ELR (cell line): ENCODE measurements at places on chromosomes 16 and 17.

DNA sequence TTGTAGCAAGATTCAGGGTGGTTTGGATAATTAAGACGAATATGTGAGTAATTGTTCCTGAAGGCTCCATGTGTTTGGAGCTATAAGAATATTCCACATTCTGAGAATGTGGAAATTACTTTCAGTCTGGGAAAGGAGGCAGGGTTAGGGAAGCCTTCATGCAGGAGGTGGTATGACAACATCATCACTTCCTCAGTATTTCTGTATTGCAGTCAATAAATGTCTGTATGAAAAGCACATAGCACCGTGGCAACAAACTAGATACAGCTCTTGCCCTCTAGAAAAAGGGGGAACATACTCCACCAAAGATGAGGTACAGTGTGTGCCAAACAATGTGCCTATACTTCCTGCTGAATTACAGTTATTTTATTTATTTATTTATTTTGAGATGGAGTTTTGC lies 26.1 kb upstream of the DHRS7B start:
- no peak for DNase-seq

DNA sequence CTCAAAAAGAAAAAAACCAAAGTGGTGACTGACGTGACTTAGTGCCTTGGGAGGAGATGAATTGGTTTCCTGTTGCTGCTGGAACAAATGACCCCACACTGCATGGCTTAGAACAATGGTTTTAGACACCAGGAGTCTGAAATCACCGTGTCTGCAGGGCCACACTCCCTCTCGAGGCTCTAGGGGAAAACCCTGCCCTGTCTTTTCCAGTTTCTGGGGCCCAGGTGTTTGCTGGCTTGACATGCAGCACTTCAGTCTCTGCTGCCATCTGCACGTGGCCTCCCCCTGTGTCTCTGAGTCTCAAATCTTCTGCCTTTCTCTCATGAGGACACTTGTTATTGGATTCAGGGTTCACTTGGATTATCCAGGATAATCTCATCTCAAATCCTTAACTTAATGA lies 323.8 kb upstream of the TNRC6C start:
- no peak for DNase-seq

- peak; percentile 7 for DNase-seq
Measured at GRCh38 chr16:80899809-80900592, 95.6 kb upstream of the CDYL2 start.

DNA sequence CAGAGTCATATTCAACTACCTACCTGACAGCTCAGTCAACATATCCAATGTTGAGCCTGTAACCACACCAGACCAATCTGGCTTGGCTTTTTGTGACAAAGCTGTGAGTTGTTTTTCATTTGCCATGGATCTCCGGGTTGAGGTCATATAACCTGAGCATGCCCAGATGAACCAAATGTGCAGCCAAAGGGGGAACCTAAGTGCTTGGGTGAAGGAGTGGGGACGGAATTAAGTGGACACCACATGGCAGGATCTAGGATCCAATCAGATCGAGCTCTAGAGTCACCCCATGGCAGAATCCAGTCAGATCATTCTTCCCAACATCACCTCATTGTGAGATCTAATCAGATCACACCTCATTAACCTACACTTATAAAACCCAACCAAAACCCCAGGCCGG lies 258.6 kb downstream of the PHKB start:
- no peak for DNase-seq

DNA sequence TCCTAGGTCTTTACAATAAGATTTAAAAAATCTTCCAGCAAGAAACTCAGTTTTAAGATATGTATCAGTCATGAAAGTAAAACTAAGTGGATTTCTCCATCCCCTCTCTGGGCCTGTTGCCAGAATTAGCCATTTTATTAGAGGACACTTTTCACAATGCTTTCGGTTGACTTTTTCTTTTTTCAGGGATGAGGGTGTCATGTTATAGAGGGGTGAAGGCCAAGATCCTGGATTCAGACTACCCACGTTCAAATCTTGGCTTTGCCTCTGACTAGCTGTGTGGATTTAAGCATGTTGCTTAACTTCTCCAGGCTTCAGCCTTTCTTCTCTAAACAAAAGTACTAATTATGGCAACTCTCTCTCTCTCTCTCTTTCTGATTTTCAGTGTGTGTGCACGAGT lies 111.7 kb upstream of the COX10 start:
- no peak for DNase-seq

GRCh38 chr17:7940034-7940433 lies 8.0 kb downstream of the CNTROB start:
- no peak for DNase-seq

GRCh38 chr17:4105232-4105631 lies 37.6 kb downstream of the ZZEF1 start:
- DNase-seq: no peak

DNA sequence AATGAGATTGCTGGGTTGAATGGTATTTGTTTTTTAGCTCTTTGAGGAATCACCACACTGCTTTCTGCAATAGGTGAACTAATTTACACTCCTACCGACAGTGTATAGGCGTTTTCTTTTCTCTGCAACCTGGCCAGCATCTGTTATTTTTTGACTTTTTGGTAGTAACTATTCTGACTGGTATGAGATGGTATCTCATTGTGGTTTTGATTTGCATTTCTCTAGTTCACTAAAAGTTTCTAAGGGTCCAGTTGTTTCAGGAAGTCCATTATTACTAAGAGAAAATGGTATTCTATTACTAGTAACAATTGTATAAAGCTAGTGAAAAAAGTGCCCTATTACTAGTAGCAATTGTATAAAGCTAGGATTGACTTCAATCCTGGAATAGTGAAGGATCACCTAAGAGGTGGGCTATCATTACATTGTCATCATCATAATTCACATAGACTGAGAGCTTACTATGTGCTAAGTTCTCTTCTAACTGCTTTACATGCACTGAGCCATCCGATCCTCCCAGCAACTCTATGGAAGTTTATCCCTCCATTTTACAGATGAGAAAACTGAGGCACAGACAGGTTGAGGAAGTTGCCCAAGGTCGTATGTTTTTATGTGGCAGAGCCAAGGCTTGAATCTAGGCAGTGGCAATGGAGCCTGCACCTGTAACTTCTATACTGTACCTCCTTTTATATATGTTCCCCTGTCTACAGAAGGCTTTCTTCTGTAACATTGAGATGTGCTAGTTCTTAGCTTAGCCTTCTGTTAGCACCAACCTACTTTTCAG lies 13.4 kb upstream of the SMIM36 start:
- DNase-seq: no peak

GRCh38 chr16:79823639-79824038 lies 223.1 kb upstream of the MAF start:
- no peak for DNase-seq

DNA sequence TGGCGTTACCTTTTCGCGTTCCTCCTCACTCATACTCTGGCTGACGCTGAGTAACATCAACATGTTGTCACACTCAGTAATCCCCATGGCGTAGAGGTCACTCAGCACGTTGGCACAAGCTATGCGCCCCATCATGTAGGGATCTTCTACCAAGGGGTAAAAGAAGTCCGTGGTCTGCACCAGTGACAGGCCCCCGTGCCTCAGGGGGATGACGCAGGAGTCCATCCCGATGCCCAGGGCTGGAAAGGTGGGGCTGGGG lies 596 bp downstream of the SEPHS2 start:
- DNase-seq: no peak

DNA sequence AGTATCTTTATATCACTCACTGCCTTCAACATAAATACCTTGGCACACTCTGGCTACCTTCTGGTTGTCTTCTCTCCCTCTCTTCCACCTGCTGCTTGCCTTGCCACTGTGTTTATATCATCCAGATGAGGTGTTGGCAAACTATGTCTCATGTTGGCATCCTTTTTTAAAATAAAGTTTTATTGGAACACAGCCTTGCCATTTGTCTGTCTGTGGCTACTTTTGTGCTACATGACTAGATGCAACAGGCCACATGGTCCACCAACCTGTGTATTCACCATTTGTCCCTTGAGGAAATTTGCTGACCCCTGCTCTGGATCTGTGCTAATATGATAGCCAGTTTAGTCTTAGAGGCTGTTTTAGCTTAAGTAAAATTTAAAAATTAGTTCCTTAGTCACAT lies 36.8 kb downstream of the NSRP1 start:
- DNase-seq: no peak

GRCh38 chr16:12228602-12229499 lies 252.3 kb downstream of the SNX29 start:
- DNase-seq: peak; percentile 78

DNA sequence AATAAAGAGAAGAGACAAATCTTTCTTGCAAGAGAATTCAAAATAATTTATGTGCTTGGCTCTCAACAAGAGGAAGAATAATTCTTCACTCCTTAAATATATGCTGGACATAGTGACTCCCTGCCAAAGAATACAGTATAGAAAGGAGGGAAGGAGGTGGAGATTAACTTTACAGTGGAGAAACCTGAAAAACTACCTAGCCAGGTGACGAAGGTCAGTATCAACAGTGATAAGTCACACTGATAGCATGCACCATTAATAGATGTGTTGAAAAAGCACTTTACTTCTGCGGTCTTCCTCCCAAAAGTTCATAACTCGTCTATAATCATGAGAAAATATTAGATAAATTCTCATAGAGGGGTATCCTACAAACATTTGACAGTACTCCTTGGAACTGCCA lies 21.4 kb downstream of the CBLN1 start:
- no peak for DNase-seq

DNA sequence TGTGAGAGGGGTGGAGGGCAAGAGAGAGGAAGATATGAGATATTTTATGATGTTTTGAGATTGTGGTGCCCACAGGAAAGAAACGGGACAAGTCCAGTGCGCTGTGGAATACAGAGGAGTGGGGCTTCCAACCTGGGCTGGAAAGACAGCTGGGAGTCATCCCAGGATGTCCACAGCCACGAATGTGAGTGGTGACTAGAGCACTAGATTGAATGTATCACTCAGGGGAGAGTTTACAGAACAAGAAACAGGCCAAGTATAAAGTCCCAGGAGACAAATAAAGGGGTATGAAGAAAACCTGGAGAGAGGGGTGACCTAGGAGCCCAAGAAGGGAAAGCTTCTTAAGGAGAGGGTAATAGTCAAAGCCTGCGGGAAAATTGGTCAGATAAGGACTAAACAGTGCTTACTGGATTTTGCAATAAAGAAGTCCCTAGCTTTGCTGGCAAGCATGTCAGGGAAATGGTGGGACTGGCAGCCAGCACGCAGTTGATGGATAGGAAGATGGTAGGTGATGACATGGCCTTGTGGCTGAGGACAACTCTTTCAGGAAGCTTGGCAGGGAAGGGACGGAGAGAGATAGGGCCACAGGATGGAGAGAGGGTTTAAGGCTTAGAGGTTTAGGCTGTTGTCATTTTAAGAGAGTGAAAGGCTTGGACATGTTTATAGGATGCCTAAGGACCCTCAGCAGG lies 114.5 kb downstream of the AXIN2 start:
- no peak for DNase-seq

DNA sequence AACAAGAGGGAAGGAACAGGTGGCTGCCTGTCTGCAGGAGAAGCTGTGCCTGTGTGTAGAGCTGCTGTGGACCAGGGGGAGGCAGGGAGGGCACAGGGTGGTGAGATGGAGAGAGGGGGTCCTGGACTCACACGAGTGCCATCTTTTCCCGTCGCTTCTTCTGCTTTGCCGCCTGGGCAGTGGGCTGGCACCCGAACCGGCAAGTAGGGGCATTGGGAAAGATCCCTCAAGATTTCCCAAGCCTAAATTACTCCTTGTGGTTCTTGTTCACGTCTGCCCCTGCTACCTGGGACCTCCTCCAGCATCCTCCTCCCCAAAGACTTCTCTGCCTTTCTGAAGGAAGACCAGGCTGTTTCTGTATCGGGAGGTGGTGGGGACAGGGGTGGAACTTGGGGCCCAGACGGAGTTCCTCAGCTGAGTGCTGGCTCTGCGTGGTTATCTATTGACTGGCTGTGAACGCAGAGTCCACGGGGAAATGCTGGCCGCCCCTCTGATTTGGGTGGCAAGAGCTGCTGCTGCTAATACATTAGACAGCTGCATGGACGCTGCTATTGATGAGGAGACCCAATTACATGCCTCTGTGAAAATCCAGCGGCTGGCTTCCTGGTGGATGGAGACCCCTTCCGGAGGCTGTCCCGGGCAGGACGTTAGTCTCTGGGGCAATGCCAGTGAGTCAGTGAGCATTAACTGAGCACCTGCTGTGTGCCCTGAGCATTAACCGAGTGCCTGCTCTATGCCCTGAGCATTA lies 114.5 kb downstream of the OR1D5 start:
- no peak for DNase-seq

- DNase-seq: no peak
Measured at GRCh38 chr16:53542283-53542682, 39.3 kb upstream of the AKTIP start.

DNA sequence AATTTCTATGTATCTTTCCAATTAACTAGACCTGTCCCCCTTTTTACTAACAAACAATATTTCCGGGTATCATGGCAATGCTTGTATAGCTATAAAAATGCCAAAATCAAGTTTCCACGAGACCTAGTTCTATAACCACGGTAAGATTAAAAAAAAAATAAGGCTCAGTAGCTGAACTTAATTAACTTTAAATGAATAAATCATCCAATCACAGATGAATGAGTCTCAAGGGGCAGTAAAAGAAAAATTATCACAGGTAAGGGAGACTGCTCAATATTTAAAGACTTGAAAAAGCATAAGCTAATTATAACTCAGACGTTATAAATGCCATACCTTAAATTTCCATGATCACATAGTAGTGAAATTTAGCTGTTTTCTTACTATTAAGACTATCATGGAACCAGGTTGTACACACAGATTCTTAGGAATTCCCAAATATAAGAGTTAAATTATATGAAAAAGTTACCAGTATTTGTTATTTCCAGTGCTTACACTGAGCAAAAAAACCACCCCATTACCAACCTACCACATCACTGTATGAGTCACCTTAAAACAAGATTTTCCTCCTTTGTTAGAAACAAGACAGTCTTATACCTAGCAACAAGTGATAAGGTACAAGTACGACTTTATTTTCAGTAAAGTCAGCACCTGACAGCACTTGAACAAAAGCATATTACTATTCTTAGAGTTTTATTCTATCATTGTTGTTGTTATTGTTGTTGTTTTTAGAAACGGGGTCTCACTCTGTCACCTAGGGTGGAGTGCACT lies 20.6 kb downstream of the SSH2 start:
- DNase-seq: peak; percentile 47

GRCh38 chr16:11340710-11341109 lies 4.5 kb upstream of the RMI2 start:
- no peak for DNase-seq

GRCh38 chr17:27497696-27498095 lies 41.4 kb downstream of the KSR1 start:
- DNase-seq: no peak

DNA sequence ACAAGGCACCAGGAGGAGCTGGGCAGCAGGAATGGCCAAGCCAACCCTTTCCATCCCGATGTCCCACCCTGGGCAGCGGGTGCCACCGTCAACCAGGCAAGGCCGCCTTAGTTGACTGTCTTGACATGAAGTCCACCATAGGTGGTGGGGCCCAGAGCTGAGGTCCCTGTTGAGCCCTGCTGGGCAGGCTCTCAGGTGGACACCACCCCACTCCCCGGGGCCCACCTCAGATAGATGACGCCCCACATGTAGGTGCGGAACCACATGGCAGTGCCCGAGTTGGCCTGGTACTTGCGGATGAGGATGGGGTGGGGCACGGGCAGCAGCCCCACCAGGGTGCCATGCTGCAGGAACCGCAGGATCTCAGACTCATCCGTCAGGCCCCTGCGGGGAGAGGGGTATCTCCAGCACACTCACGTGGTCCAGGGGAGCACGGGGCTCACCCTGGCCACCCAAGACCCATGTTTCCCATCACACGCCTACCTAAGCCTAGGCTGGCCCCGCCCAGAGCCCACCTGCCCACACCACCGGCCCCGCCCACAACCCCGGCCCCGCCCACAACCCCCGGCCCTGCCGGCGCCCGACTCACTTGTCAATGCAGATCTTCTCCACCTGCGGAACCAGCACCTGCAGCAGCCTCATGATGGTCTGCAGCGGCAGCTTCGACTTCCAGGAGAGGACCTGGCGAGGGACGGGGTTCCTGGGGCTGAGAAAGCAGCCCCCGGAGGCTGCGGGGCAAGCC lies 16.2 kb downstream of the OTOP3 start:
- DNase-seq: no peak
